ENCODE measurements at places on chromosomes 4 and X. TPM values are rescaled to one million over a fixed set of nuclear protein-coding genes. Genes with fewer than 3 reads are reported as not detected.

Gene TEX13D
- total RNA-seq = not detected

Gene ELF2
- total RNA-seq = 11.0 TPM

Gene CXCL10
- total RNA-seq = 0.18 TPM

Gene HTN1
- not detected for total RNA-seq

Gene DNAAF6
- total RNA-seq = not detected

Gene CYSLTR1
- total RNA-seq = not detected

Gene ADH1A
- total RNA-seq = not detected

Gene SPOCK3
- total RNA-seq = not detected

Measured in A549 treated with ZK216348 at 1 μM for 4 hours (cell line).